ENCODE measurements at places on chromosomes 1 and 21.

DNA sequence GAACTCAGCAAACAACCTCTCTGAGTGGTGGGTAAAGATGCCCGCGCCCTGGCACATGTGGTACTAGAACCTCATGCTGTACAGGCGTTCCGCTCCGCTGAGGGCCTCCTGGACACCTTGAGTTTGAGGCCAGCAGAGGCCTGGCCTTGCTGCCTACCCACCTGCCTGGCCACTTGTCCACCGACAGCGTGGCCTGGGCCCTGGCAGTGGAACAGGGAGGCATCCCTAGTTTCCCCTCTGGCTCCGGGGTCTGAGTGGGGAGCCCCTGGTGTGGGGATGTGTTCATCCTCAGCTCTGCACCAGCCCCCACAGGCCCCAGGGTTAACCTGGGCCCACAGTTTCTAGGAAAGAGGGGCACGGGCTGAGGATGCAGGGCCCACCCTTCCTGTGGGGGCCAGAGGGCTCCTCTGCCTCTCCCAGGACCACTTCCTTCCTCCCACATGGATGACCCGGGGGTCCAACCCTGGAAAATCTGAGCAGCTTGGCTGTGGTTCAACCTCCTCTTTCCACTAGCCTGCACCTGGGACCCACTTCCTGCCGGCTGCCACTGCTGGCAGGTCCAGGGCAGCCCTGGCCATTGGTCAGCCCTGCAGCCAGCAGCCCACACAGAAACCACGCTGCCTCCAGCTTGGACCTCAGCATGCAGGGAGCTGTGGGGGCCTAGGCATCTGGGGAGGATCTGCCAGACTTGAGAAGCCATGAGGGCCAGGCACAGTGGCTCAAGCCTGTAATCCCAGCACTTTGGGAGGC is 53.3 kb upstream of the COL18A1 start:
- no peak for DNase-seq

- DNase-seq: no peak
Measured at GRCh38 chr1:62589321-62589720, 8.0 kb upstream of the ANGPTL3 start.

- no peak for DNase-seq
Measured at GRCh38 chr1:204435872-204436271, 24.3 kb upstream of the PPP1R15B start.

DNA sequence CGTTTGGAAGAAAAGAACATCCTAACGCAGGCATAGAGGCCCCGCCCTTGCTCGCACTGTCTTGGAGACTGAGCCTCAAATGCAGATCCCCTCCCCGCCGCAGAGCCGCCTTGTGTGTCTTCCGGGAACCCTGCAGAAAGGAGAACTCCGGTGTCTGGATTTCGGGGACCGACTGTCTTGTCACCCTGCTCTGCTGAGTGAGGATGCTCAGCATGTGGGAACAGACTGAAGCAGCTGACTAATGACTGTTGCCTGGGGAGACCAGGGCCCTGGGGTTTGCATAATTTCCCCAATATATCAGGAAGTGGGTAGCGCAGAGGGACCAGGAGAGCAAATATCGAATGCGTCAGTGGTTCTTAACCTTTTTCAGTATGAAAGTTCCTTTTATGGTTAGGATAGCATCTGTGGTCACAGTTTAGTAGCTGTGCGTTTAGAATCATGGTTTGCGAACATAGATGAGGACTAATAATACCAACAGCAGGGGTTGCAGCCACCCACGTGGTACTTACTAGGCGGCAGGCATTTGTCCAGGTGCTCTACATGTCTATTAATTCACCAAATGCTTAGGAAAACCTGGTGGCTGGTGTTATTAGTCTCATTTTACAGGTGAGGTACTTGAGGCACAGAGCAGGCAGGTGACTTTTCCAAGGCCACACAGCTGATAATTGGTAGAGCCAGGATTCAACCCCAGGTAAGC is 14.3 kb downstream of the GPR137B start:
- no peak for DNase-seq

DNA sequence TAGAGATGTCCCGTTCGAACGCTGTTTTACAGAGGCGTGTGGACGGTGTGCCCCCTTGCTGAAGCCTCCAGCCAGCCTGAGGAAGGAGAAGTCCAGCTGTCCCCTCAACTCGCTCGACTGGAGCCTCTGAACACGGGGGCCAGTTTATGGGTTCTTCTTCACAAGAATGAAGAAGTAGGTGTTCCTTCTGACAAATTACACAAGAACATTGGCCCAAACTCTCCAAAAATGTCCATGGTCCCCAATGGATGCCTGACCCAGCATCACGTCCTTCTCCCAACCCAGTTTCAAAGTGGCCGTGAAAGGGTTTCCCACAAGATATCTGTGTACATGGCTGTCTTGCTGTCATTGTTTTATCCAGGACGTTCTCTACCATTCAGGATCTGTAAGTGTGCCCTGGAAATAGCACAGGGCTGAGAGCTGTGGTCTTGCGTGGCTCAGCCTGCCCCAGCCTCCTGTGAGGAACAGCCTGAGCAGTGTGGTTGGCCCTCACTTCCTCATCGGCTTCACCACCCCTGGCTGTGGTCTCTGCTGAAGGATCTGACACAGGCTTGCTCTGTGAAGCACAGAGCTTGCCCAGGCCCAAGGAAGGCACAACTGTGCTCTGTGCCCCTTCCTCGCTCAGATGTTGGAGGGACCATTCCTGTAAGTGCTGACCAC is 1.0 kb upstream of the S100B start:
- no peak for DNase-seq

GRCh38 chr1:227781314-227781930 is 34.1 kb upstream of the PRSS38 start:
- no peak for DNase-seq

GRCh38 chr21:15653710-15654109 is 76.1 kb upstream of the USP25 start:
- DNase-seq: no peak

DNA sequence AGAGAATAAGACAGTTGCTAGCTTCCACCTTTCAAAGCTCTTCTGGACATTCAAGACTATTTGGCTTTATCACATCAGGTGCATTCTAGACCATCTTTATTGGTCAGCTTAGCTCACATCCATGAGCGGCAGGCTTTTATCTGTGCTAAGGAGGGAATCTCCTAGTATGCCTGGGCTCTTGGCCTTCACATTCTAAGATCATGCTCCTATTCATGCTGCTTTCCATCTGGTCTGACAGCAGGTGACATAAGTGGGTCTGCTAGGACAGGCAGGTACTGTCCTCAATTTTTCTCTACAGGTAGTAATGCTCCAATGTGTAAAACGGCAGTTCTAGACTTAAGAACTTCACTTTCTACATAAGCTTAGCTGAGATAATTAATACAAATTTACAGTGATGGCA is 39.2 kb upstream of the ADAMTS1 start:
- DNase-seq: no peak

DNA sequence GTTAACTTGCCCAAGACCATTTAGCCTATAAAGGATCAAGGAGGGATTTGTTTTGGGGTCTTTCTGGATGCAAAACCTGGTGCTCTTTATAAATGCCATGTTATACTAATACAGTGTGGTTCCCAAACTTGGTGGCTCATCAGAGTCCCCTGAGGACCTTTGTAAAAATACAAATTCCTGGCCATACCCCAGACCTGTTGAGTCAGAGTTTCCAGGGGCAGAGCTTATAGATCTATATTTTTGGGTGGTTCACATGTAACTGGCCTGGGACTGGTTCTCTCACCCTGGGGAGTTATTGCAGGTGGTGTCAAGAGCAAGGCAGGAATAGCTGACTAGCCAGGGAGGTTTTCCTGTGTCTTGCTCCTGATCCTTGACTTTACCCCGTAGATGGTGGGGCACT is 136.9 kb upstream of the HNRNPU start:
- no peak for DNase-seq

GRCh38 chr1:229130028-229130668 is 140.8 kb upstream of the RAB4A start:
- DNase-seq: no peak

- no peak for DNase-seq
Measured at GRCh38 chr21:36858320-36858957, 108.0 kb downstream of the HLCS start.

GRCh38 chr1:167529829-167530474 is 11.6 kb upstream of the CD247 start:
- DNase-seq: no peak

GRCh38 chr1:188615321-188615720 is 1786.6 kb downstream of the PLA2G4A start:
- DNase-seq: no peak

DNA sequence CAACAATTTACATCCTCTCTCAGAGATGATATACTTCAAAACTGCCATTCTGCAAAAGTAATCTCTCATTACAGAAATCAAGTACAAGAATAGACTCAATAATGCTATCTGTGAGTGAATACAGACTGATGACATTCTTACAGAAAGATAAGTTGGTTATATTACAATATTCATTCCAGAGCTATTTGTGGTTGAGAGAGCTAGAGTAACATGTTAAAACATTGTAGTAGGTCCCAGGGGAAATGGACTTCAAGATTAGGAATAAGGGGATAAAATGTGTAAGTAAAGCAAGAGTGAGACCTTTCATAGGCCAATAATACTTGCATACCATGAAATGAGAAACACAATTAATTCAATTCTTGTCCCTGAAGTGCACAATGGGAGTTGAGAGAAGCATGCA is 1.5 kb downstream of the F13B start:
- no peak for DNase-seq

GRCh38 chr1:20715406-20715805 is 2.4 kb downstream of the KIF17 start:
- no peak for DNase-seq

DNA sequence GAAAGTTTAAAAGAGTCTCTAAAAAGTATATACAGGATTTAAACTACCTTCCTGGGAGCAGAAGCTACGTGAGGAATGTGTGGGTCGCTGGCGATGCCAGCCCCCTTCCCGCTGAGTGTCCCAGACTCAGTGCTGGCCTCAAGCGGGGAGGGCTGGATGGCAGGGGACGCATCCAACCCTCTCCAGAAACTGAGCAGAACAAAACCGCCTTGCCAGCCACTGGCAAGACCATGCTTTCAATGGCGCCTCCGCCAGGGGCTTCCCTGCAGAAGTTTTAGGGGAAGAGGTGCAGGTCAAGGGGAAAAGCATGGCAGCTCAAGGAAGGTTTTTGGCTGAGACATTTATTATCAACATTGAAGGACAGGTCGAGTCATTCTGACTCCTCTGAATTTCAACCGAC is 26.1 kb downstream of the NADK start:
- DNase-seq: no peak

- DNase-seq: no peak
Measured at GRCh38 chr1:97047421-97047793, 325.8 kb downstream of the PTBP2 start.

- DNase-seq: no peak
Measured at GRCh38 chr1:22418933-22419382, 32.7 kb upstream of the ZBTB40 start.

- no peak for DNase-seq
Measured at GRCh38 chr21:8994640-8995511, 1526.5 kb upstream of the TPTE start.

GRCh38 chr1:80509965-80510522 is 1290.7 kb upstream of the ADGRL2 start:
- DNase-seq: no peak

DNA sequence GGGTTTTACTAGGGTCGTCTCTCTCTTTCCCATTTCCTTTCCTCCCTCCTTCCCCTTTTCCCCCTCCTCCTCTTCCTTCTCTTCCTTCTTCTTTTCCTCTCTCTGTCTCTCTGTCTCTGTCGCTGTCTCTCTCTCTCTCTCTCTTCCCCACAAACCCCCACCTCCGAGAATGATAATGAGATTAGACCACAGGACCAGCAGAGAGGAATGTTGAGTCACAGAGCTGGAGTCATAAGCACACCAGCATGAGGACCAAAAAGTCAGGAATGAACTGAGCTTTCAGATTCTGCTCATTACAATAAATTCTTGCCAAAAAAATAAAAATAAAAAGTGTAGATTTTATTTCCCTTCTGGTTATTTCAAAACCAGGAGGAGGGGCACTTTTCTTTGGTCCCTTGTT is 377.4 kb downstream of the LTN1 start:
- DNase-seq: no peak

- DNase-seq: no peak
Measured at GRCh38 chr1:18808550-18808949, 50.9 kb downstream of the TAS1R2 start.

GRCh38 chr1:4483021-4483625 is 171.3 kb upstream of the AJAP1 start:
- no peak for DNase-seq

DNA sequence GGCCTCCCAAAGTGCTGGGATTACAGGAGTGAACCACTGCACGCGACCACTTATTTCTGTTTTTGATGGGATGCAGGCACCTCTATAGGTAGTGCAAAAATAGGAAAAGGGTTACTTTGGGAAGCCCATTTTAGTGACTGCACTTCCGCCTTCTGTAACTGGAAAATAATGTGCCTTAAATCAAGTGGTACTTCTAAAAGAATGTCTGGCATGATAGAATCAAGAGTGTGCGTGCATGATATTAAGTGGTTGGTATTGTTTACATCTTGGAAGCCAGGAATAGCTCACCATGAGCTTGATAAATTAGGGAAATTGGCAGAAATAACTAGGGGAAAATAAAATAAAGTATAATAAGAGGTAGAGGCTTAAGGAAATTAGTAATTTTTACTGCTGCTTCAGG is 1067.0 kb downstream of the ADGRL2 start:
- no peak for DNase-seq

DNA sequence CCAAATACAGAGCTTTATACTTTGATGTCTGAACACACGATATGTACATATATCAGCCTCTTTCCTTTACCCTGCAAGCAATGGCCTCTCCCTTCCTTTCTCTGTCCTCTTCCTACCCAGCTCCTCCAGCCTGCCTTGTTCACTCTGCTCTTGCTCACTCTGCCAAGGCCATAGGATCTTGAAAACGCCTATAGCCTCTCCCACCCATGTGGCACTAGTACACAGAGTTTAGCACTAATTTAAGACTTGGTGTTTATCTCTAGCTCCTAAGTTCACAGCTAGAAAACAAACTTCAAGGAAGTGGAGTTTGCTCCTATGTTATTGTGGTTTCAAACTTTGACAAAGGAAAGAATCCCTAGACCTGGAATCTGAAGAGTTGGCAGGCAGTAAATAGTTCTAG is 225.0 kb upstream of the RUNX1 start:
- DNase-seq: no peak

DNA sequence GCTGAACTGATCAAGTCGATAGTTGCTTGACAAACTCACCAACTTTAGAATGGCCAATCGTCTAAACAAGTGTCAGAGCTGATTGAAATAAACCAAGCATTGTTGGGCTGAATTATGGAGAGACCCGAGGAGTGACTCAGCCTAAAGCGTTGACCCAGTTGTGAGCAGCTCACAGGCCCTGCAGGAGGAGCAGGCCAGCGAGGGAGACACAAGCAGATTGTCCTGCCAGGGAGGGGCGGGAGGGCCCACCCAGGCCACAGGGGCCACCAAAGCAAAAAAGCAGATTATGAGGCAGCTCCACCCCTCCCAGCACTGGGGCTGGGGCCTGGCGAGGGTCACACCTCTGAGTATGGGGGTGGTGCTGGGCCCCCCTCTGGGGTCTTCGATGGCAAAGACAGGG is 10.1 kb upstream of the MATN1 start:
- no peak for DNase-seq

DNA sequence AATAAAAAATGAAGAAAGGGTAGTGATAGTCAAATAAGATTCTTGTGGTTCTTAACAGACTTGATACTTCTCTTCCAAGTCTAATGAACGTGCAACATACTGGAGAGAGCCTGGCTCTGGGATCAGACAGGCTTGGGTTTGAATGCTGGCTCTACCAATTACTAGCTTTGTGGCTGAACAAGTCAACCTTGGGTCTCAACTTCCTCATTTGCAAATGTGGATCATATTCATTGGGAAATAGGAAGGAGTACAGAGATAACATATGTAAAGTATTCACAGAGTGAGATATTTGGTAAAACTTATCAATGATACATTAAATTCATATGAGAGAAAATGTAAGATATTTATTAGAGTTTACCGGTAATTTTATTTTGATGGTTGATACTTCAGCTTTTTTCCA is 2.0 kb downstream of the EDEM3 start:
- DNase-seq: no peak

Measured in stimulated activated CD4-positive, alpha-beta T cell treated with anti-CD3 and anti-CD28 coated beads, Interleukin-2, amount 100 ng/mL, for 48 hours (primary cell).